Activated naive CD4-positive, alpha-beta T cell treated with anti-CD3 and anti-CD28 coated beads, Interleukin-2, amount 10 ng/mL, durations not matched to agents 7 days and 5 days (primary cell): ENCODE measurements at places on chromosomes 13 and 19.
A peak's percentile ranks its signal among the peaks of the same experiment; 100 is the strongest.

DNA sequence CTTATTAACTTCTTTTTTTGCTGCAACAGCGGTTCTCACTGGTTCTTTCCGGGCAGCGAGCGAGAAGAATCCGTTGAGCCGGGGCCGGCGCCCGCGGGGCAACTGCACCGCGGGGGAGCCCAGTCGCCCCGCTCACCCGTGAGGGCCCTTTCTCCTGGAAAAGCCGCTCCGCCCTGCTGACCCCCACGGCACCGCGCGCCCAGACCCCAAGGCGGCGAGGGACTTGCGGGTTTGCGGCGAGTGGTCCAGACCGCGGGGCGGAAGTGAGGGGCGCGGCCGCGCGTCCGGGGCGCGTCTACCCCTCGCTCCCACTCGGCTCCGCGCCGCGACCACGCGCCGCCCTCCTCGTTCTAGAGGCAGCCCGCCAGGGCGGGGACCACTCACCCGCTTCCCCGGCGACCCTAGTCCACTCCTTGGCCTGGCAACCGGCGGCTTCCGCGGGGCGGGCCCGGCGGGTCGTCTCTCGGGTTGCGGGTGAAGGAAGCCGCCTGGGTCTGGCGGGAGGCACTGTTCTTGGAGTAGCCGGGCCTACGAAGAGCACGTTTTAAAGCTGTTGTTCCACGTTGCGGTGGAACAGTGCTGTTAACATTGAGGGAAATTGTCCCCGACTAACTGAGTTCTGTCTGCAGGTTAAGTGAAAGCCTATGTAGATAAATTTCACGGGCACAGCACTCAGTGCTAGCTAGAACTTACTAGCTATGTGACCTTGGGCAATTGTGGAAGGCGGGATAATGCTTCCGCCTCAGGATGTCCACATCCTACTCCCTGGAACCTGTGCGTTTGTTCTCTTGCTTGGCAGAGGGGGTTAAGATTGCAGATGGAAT, at the start of gene NEK3:
Gene NEK3 (minus strand): TSS at position 439 of the 824 bp plus-strand sequence. CDS start 3,406 bp downstream, outside the sequence.
- peak; percentile 76 for DNase-seq

- no peak for DNase-seq
These were observed 7.9 kb downstream of the MLLT1 start for GRCh38 chr19:6271721-6272410.

GRCh38 chr13:24386816-24387708, 77.7 kb downstream of the C1QTNF9 start:
- no peak for DNase-seq

DNA sequence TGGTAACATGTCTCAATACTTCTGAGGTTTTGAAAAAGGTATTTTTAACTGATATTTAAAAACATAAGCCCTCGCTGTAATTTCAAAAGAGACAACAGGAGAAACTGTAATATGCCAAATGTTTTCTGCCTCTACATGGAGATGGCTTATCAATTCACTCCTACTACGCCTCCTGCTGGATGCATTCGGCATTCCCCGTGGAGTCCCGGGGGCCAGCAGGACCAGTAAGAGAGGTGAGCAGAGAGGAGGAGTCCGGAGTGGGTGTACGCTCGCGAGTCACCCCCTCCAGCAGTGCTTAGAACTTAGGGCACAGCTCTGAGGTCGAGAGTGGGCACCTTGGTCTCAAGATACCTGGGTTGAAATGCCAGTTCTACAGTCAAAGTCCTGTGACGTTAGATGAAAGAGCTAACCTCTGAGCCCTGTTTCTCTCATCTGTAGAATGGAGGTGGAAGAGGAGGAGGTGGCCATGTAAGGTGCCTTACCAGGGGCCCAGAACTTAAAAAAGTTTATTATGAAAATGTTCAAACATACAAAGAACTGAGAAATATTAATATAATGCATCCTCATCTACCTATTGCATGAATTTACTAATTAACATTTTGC, 110.2 kb downstream of the STK24 start:
- DNase-seq = peak; percentile 50

DNA sequence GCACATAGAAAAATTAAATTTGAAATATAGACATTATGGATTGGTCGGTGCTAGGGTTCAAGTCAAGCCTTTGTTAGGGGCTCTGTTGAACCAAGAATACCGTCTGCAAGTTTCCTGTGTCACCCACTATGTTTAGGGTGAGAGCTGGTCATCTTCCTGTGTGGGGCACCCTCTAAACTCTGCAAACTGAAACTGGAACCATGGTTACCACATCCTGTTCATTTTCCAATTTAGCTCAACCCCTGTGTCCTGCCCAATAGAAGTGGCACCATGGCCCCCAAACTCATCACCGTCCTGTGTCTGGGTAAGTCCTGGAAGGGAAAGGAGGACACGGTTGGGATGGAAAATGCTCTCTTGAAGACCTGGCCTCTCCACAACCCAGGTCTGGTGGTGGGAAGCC, 29.9 kb downstream of the LAIR2 start:
- DNase-seq = peak; percentile 48

DNA sequence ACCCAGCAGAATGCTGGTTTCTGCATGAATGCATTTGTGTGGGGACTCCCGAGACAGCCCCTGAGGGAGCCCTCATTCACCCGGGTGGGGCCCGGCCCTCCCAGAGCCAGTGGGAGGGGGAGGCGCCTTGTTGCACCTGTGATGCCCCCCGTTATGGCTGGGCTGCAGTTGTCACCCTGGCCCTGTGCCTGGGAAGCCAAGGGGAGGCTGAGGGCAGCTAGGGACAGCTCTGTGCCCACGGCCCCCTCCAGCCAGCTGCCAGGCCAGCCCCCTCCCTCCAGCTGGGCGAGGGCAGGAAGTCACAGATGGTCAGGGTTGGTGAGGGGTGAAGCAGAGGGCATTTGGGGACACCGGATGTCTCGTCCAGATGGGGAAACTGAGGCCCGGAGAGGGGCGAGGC, 26.1 kb downstream of the NFIC start:
- DNase-seq = no peak

GRCh38 chr19:30669329-30670010, 297.3 kb downstream of the ZNF536 start:
- peak; percentile 59 for DNase-seq

DNA sequence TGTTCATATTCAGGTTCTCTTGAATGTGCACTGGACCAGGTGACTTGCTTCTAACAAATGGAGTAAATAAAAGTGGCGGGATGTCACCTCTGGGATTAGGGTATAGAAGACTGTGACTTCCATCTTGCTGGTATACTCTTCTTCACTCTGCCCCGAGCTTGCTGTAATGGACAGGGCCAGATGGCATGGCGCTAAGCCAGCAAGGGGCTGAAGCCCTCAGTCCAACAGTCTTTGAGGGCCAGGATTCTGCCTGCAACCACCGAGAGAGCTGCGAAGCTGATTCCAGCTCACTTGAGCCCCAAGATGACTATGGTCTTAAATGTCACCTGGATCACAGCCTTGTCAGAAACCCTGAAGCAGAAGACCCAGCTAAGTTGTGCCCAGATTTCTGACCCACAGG, 600.0 kb downstream of the FGF9 start:
- DNase-seq = no peak

- no peak for DNase-seq
These were observed 85.9 kb downstream of the TSHZ3 start for GRCh38 chr19:31263328-31263727.

GRCh38 chr19:40598121-40598917, 2.9 kb upstream of the LTBP4 start:
- peak; percentile 88 for DNase-seq

- DNase-seq = no peak
These were observed 49.5 kb upstream of the STK24 start for GRCh38 chr13:98626298-98626935.

- no peak for DNase-seq
These were observed 83.5 kb downstream of the PCDH9 start for GRCh38 chr13:67146523-67147130.

GRCh38 chr19:44626048-44626624, 12.8 kb downstream of the IGSF23 start:
- DNase-seq = no peak

GRCh38 chr19:7140137-7140536, 70.6 kb downstream of the ZNF557 start:
- no peak for DNase-seq

GRCh38 chr19:45020071-45020470, 18.8 kb upstream of the CLASRP start:
- DNase-seq = no peak

- DNase-seq = no peak
These were observed 1709.2 kb upstream of the PCDH20 start for GRCh38 chr13:63124863-63125262.

DNA sequence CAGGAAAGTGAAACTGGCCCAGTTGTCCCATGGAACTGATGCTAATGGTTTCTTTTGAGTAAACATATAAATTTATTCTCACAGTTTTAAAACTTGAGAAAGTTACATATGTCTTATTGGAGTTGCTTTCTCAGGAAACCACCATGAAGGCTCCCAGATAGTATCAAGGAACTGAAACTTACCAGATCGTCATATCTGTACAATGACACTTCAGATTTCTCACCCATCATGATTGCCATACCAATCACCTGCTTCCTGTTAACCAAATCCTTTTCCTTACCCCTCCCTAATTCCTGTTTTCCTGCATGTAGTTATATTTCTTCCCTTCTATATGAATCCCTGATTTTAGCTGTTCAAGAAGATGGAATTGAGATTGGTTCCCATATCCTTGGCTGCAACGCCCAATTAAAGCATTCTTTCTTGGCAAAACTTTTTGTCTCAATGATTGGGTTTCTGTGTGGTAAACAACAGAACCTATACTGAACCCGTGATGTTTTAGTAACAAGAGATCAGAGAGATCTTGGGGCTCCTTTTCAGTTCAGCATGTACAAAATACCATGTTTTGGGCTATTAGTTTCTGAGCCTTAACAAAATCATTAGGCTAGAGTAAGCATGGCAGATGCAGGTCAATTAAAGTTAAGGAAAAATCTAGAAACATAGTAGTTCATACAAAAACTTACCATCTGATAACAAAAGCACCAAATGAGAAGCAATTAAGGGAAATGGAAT, 781.3 kb upstream of the MIR17HG start:
- no peak for DNase-seq

GRCh38 chr13:30905932-30906383, at the start of gene MEDAG:
Gene MEDAG (plus strand): TSS chr13:30906271. CDS start chr13:30906516, 245 bp downstream.
- DNase-seq = no peak
